ENCODE measurements at places on chromosomes 4 and X.

DNA sequence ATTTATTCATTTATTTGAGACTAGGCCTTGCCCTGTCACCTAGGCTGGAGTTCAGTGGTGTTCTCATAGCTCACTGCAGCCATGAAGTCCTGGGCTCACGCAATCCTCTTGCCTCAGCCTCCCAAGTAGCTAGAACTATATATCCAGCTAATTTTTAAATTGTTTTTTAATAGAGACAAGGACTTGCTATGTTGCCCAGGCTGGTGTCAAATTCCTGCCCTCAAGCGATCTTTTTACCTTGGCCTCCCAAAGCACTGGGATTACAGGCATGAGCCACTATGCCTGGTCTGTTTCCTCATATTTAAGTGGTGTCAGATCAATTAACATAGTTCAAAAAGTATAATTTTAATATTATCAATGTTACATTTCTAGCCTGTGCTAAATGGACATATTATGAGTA lies 68.5 kb downstream of the AFF1 start:
- no peak for DNase-seq

DNA sequence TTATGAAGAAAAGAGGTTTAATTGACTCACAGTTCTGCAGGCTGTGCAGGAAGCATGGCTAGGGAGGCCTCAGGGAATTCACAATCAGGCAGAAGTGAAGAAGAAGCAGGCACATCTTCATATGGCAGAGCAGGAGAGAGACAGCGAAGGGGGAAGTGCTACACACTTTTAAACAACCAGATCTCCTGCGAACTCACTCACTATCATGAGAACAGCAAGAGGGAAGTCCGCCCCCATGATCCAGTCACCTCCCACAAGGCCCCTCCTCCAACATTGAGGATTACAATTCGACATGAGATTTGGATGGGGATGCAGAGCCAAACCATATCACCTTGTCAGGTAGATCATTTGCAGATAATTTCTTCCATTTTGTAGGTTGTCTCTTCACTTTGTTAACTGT lies 555.5 kb upstream of the MAGEB2 start:
- no peak for DNase-seq

- no peak for DNase-seq
These were observed 88.2 kb upstream of the USP9X start for GRCh38 chrX:40996886-40997530.

GRCh38 chr4:109435635-109436034 lies 2.0 kb downstream of the SEC24B start:
- no peak for DNase-seq

GRCh38 chr4:149293046-149293649 lies 522.5 kb downstream of the IQCM start:
- no peak for DNase-seq

GRCh38 chr4:39756159-39756558 lies 58.2 kb downstream of the UBE2K start:
- DNase-seq = no peak

GRCh38 chr4:53532521-53532920 lies 58.8 kb downstream of the LNX1 start:
- DNase-seq = no peak

DNA sequence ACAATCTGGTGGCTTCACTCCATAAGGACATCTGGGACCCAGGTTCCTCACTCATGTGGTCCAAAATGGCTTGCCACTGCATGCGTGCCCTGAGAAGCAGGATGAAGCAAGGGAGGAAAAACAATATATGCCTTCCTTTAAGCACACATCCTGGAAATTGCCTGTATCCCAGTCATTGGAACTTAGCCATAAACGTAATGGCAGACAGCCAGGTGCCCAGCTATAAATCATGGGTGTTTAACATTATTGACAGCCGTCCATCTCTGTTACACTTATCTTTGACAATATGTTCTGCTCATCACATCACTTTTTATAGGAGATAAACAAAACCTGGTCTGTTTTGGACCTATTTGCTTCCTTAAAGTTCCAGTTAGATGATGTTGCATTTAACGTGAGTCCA lies 181.0 kb downstream of the AASDH start:
- DNase-seq = peak; percentile 11

DNA sequence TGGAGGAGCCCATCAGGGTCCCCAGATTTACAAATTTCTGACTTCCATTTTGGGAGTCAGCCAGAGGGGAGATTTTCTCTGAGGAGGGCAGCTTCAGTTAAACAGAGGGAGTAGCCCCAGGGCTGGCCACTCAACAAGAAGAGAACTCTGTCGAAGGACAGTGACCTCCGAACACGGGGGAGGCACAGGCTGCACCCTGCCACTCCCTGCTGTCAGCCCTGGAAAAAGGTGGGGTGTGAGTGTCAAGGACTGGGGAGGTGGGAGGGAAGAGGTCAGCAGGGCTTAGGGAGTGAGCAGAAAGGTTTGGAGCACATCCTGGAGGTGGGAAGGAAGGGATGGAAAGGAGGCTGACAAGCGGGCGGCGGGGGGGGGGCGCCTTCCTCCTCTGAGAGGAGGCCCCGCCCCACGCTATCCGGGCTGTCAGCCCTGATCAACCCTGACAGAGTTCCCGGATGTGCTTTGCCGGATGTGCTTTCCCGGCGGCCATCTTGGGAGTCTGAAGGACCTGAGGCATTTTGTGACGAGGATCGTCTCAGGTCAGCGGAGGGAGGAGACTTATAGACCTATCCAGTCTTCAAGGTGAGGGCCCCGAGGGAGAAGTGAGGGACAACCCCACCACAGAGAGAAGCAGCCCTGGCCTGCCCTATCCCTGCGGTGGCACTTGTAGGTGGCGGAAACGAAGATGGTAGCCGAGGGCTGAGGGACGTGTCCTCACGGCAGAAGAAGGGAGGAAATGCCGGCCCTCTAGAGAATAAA lies at the start of gene MAGEC1:
Gene MAGEC1, plus strand, starts transcription at position 495 of the 756 bp plus-strand sequence. CDS start 1,179 bp downstream, outside the sequence.
- DNase-seq = peak; percentile 19

Measured in NCI-H446 (cell line).